ENCODE measurements at places on chromosomes 6 and 20. TPM values are rescaled to one million over a fixed set of nuclear protein-coding genes. Genes with fewer than 3 reads are reported as not detected.

- no peak overlapping the region for H3K27ac ChIP-seq
- H3K36me3 ChIP-seq, result no peaks in the 10 kb centered on the region
- H3K4me1 ChIP-seq, result peaks cover 31% of the 10 kb centered on the region
- peaks cover 44% of the 10 kb centered on the region for H3K27me3 ChIP-seq
These were observed 980 bp upstream of the SALL4 start for GRCh38 chr20:51803148-51803854.

The NKAPL gene
- total RNA-seq, result 1.5 TPM

GRCh38 chr6:127290391-127291265 lies 24.0 kb downstream of the RNF146 start:
- no peak overlapping the region for H3K4me3 ChIP-seq
- H3K27me3 ChIP-seq, result no peaks in the 10 kb centered on the region
- peaks cover 54% of the 10 kb centered on the region for H3K36me3 ChIP-seq
- peaks cover 21% of the 10 kb centered on the region for H3K4me1 ChIP-seq
- DNase-seq, result no peak

DNA sequence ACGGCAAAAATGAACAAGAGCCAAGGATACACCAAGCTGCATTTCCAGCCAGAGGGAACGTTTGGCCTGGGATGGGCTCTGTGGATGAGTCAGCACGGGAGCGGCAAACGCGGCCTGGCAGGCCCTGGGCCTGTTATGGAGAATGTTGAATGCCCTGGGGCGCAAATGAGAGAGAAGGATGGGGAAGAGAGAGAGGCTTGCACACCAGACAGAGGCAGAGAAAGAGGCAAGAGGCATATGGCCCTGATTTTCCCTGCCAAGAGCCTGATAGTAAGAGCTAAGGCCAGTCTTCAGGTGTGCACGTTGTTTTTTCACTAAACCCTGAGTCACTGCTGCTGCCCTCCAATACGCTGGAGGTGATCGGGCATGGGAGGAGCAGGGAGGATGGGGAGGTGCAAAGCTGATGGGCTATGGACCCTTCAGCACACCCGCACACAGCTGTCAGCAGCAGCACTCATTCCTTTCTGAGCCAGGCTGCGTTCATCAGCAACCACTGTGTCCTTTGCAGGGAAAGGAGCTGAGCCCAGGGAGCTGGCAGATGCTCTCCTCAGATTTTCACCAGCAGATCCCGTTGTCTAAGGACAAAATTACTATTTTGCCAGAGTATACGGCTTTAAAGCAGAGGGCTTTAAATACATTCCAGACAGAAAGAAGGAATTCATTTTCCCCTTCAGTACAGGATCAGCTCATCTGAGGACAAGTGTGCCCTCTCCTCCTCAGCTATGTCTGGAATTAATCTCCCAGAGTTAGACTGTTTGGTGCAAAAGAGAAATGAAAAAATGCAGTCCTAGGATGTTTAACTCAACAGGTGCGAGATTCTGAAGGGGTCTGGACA lies 61.7 kb upstream of the SLC22A23 start:
- no peaks in the 10 kb centered on the region for H3K4me1 ChIP-seq
- H3K27ac ChIP-seq, result no peak overlapping the region
- H3K4me3 ChIP-seq, result no peak overlapping the region
- no peaks in the 10 kb centered on the region for H3K36me3 ChIP-seq
- no peak for DNase-seq
- no peaks in the 10 kb centered on the region for H3K27me3 ChIP-seq

- peaks cover 6% of the 10 kb centered on the region for H3K4me1 ChIP-seq
- no peak for DNase-seq
- H3K36me3 ChIP-seq, result peaks cover 67% of the 10 kb centered on the region
- no peaks in the 10 kb centered on the region for H3K27me3 ChIP-seq
These were observed 30.5 kb downstream of the FAM8A1 start for GRCh38 chr6:17630511-17631073.

The C6orf58 gene
- not detected for total RNA-seq

- H3K27ac ChIP-seq, result no peak overlapping the region
- H3K4me3 ChIP-seq, result no peak overlapping the region
- H3K27me3 ChIP-seq, result no peaks in the 10 kb centered on the region
- no peaks in the 10 kb centered on the region for H3K4me1 ChIP-seq
These were observed 255.8 kb downstream of the HDGFL1 start for GRCh38 chr6:22825210-22825609.

The RBM24 gene
- 0.97 TPM for total RNA-seq

- no peaks in the 10 kb centered on the region for H3K36me3 ChIP-seq
- no peak for DNase-seq
- no peak overlapping the region for H3K27ac ChIP-seq
- H3K4me3 ChIP-seq, result peak overlapping the region; percentile 92
- H3K4me1 ChIP-seq, result peaks cover 4% of the 10 kb centered on the region
These were observed 1.8 kb downstream of the ASCC3 start for GRCh38 chr6:100879317-100879716.

GRCh38 chr6:92281571-92282076 lies 1137.7 kb downstream of the EPHA7 start:
- H3K4me3 ChIP-seq, result no peak overlapping the region
- H3K4me1 ChIP-seq, result no peaks in the 10 kb centered on the region
- no peaks in the 10 kb centered on the region for H3K36me3 ChIP-seq
- H3K27ac ChIP-seq, result no peak overlapping the region
- H3K27me3 ChIP-seq, result no peaks in the 10 kb centered on the region
- DNase-seq, result no peak

The CGAS gene
- total RNA-seq, result 6.5 TPM

DNA sequence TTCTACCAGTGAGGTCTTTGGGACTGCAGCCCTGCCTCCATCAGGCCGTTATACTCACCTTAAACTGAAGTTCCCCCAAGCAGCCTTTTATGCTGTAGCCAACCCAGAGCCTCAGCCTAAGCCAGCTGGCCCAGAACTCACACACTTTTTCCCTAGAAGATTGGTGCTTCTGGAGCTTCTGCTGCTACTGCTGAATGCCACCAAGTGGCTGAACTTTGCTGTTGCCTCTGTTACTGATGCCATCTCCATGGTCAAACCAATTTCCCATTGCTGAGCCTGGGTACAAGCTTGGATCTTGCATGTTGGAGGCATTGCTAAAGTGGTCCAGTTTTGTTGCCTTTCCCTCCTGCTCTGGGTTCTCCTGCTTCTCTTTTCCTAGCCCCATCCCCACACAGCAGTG lies 15.0 kb upstream of the TBX18 start:
- no peaks in the 10 kb centered on the region for H3K36me3 ChIP-seq
- no peak overlapping the region for H3K27ac ChIP-seq
- H3K4me3 ChIP-seq, result no peak overlapping the region
- no peak for DNase-seq

The BEND3 gene
- total RNA-seq, result 5.6 TPM

The TMC2 gene
- total RNA-seq, result 0.24 TPM

GRCh38 chr20:41560970-41561369 lies 57.2 kb downstream of the CHD6 start:
- H3K27ac ChIP-seq, result no peak overlapping the region
- H3K36me3 ChIP-seq, result no peaks in the 10 kb centered on the region
- H3K4me1 ChIP-seq, result no peaks in the 10 kb centered on the region
- H3K27me3 ChIP-seq, result no peaks in the 10 kb centered on the region
- H3K4me3 ChIP-seq, result no peak overlapping the region

The MYBL2 gene
- 6.1 TPM for total RNA-seq

The STX11 gene
- 18.2 TPM for total RNA-seq

The TAGAP gene
- total RNA-seq, result 8.2 TPM

The KHDRBS2 gene
- 6.1 TPM for total RNA-seq

The ADAT2 gene
- 8.8 TPM for total RNA-seq

- no peak overlapping the region for H3K4me3 ChIP-seq
- no peaks in the 10 kb centered on the region for H3K4me1 ChIP-seq
These were observed 154.0 kb downstream of the LY86 start for GRCh38 chr6:6742535-6742934.

DNA sequence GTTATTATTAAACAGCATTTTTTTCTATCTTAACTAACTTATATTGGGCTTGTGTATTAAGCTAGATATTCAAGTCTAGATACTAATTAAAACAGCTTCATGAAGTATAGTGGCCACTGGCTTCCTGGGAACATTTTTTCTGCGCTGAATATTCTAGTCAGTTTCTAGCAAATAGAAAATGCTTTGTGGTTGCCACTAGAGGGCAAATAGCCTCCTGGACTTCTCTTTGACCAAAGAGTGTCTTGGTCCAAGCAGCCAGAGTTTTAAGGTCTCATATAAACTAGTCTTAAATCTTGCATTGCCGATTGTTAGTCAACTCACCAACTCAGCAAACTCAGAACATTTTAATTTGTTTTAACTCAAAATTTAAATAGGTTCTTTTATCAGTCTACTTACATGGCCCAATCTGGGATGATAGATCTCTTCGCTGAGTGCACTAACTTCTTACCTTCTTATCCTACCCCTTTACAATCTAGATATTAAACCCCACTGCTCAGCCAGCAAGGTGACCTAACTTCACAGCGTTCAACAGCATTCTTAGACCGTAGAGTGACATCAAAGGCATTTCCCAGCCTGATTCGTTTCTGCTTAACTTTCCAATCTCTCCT lies 24.6 kb upstream of the ID4 start:
- no peak for DNase-seq
- H3K36me3 ChIP-seq, result no peaks in the 10 kb centered on the region
- no peak overlapping the region for H3K27ac ChIP-seq
- H3K4me3 ChIP-seq, result no peak overlapping the region
- no peaks in the 10 kb centered on the region for H3K27me3 ChIP-seq

The EYS gene
- total RNA-seq, result 0.50 TPM

DNA sequence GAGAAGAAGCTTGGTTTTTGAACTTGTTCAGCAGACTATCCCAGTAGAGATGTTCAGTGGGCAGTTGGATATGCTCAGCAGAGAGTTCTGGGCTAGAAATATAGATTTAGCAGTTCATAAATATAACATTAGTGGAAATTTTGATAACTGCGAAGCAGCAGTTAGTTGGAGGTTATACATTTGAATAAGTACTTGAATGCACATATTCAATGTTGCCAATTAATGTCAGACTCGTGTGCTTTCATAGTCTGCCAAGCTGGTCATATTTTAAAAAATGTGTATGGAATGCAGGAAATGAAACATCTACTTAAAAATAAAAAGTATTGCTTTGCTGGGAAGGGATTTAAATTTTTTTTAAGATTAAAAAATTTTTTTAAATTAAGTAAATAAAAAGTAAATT lies 92.5 kb upstream of the E2F3 start:
- H3K36me3 ChIP-seq, result no peaks in the 10 kb centered on the region
- no peak overlapping the region for H3K4me3 ChIP-seq
- no peaks in the 10 kb centered on the region for H3K27me3 ChIP-seq
- no peaks in the 10 kb centered on the region for H3K4me1 ChIP-seq
- DNase-seq, result no peak

The HMGCLL1 gene
- total RNA-seq, result 4.2 TPM

- no peaks in the 10 kb centered on the region for H3K27me3 ChIP-seq
- H3K4me3 ChIP-seq, result no peak overlapping the region
- no peaks in the 10 kb centered on the region for H3K4me1 ChIP-seq
- DNase-seq, result no peak
- H3K36me3 ChIP-seq, result peaks cover 30% of the 10 kb centered on the region
These were observed 34.2 kb downstream of the KATNA1 start for GRCh38 chr6:149614337-149614736.

The OSER1 gene
- 22.3 TPM for total RNA-seq

DNA sequence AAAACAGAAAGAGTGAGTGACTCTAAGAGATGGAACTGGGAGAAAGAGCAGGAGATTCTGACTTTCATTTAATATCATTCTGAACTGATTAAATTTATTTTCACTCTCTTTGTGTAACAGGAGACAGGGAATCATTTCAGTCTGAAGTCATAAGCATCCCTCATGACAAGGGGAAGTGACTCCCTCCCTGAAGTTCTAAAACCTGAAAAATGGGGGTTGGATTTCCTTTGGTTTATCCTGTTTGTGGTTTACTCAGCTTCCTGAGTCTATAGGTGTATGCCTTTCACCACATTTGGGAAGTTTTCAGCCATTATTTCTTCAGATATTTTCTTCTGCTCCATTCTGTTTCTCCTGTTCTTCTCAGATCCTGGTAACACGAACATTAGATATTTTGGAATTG lies 3.4 kb upstream of the FKBP1A start:
- H3K27ac ChIP-seq, result peak overlapping the region; percentile 89
- H3K4me3 ChIP-seq, result no peak overlapping the region
- no peaks in the 10 kb centered on the region for H3K36me3 ChIP-seq
- no peak for DNase-seq
- peaks cover 17% of the 10 kb centered on the region for H3K27me3 ChIP-seq

GRCh38 chr20:62910777-62911497 lies 15.4 kb downstream of the DIDO1 start:
- peaks cover 79% of the 10 kb centered on the region for H3K36me3 ChIP-seq
- no peaks in the 10 kb centered on the region for H3K27me3 ChIP-seq
- peaks cover 24% of the 10 kb centered on the region for H3K4me1 ChIP-seq
- H3K27ac ChIP-seq, result no peak overlapping the region
- no peak for DNase-seq

GRCh38 chr20:41784209-41784958 lies 166.2 kb upstream of the CHD6 start:
- H3K4me3 ChIP-seq, result no peak overlapping the region
- DNase-seq, result peak; percentile 72
- H3K27me3 ChIP-seq, result no peaks in the 10 kb centered on the region
- H3K27ac ChIP-seq, result no peak overlapping the region
- H3K36me3 ChIP-seq, result no peaks in the 10 kb centered on the region

GRCh38 chr6:13120483-13121482 lies 207.6 kb downstream of the TBC1D7 start:
- no peak overlapping the region for H3K4me3 ChIP-seq
- no peaks in the 10 kb centered on the region for H3K36me3 ChIP-seq
- H3K27ac ChIP-seq, result no peak overlapping the region
- DNase-seq, result no peak
- H3K4me1 ChIP-seq, result no peaks in the 10 kb centered on the region

DNA sequence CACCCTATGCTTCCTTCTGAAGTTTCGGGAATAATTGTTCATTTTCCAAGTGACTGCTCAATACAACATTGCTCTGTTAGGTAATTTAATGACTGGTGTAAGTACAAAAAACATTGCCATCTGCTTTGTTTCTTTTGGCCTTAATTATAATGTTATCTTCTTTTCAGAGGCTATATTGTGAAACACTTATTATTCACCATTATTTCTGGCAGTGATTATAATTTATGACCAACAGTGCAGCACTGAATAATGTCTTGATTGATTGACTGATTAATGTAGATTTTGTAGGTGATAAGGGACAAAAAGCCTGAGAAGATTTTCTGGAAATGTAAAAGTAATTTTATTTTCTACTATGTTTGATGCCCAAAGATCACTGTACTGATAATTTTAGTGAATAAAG lies 377.7 kb downstream of the PLCB1 start:
- no peak overlapping the region for H3K4me3 ChIP-seq
- no peaks in the 10 kb centered on the region for H3K36me3 ChIP-seq
- no peaks in the 10 kb centered on the region for H3K27me3 ChIP-seq
- no peak overlapping the region for H3K27ac ChIP-seq

The SEL1L2 gene
- not detected for total RNA-seq

The METTL24 gene
- total RNA-seq, result 3.6 TPM

The FOXC1 gene
- 1.8 TPM for total RNA-seq

DNA sequence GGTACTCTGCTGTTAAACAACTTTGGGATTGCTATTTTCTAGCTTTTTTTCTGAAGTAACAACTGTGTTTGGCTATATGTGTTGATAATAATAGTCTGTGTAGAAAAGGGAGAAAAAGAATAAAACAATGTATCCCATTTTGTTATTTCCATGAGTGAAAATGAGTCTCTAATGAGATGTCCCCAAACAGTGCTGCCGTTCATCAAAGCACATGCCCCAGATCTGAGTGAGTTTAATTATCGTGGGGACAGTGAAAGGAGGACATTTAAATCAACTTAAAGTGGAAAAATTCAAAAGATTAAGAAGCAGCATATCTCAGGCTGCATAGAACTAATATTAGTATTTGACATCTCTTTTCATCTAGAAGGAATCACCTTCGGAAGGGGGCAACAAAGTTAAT lies 59.6 kb downstream of the NCOA7 start:
- DNase-seq, result no peak
- H3K4me3 ChIP-seq, result no peak overlapping the region
- H3K27ac ChIP-seq, result no peak overlapping the region

GRCh38 chr20:37333848-37334318 lies 12.1 kb upstream of the SRC start:
- DNase-seq, result peak; percentile 61
- H3K36me3 ChIP-seq, result no peaks in the 10 kb centered on the region
- H3K27ac ChIP-seq, result no peak overlapping the region
- H3K27me3 ChIP-seq, result no peaks in the 10 kb centered on the region

The HLA-G gene
- total RNA-seq, result 11.1 TPM
